ENCODE measurements at places on chromosomes 11 and 22.

- DNase-seq = no peak
Measured at GRCh38 chr11:64674774-64675173, 48.2 kb downstream of the NRXN2 start.

DNA sequence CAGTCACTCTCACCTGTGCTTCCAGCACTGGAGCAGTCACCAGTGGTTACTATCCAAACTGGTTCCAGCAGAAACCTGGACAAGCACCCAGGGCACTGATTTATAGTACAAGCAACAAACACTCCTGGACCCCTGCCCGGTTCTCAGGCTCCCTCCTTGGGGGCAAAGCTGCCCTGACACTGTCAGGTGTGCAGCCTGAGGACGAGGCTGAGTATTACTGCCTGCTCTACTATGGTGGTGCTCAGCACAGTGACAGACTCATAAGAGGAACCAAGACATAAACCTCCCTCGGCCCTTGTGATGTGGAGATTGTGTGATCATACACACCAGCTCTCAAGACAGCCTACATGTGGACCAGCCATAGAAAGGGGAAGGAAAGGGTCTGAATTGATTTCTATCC, 113.3 kb downstream of the ZNF280B start:
- DNase-seq = no peak

DNA sequence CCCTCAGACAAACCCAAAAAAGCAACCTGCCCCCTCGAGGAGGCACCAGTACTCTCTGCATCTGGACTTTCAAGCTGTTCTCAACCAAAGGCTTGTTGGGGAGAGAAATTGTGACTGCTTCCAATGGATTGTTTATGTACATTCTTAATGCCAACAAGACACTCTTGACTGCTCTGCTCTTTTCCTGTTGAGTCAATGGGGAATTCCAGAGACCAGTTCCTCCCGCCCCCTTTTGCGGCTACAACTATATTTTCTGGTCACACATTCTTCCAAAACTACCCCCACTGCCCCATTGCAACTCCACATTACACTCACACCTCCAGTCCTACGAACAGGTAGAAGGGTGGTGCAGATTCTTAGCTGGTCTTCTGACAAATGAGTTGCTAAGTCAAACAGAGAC, 187.0 kb downstream of the DSCAML1 start:
- no peak for DNase-seq

- DNase-seq = no peak
Measured at GRCh38 chr11:46356924-46357482, 9.7 kb downstream of the DGKZ start.

GRCh38 chr11:96228910-96229309, 114.1 kb downstream of the MAML2 start:
- no peak for DNase-seq
